ENCODE measurements at places on chromosomes 3 and 15. TPM values are rescaled to one million over a fixed set of nuclear protein-coding genes. Genes with fewer than 3 reads are reported as not detected.

Gene P2RY14
- total RNA-seq: not detected

DNA sequence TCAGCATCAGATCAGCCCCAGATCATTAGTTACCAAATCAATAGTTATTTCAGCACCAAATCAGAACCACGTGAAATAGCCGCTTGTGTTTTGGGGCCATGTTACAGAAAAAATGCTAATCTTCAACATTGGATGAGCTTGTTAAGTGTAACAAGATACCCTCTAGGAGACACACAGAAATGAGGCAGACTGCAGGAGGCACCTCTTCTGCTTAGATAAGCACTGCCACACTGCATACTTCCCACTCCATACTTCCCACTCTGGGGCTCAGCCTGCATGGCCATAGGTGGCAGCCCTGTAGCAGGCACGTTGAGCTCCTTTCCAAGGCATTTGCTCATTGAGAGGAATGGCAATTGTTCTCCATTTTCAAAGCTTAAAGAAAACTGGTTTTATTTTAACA lies 73.3 kb downstream of the CHCHD6 start:
- no peak overlapping the region for H3K4me3 ChIP-seq
- no peak overlapping the region for H3K27ac ChIP-seq
- no peaks in the 10 kb centered on the region for H3K27me3 ChIP-seq
- peaks cover 22% of the 10 kb centered on the region for H3K4me1 ChIP-seq

- no peak for DNase-seq
- H3K36me3 ChIP-seq: no peaks in the 10 kb centered on the region
- peaks cover 59% of the 10 kb centered on the region for H3K4me1 ChIP-seq
- no peak overlapping the region for H3K4me3 ChIP-seq
- H3K27me3 ChIP-seq: no peaks in the 10 kb centered on the region
Measured at GRCh38 chr3:54955941-54956340, 28.1 kb upstream of the LRTM1 start.

Gene EAF2
- total RNA-seq: 2.4 TPM

DNA sequence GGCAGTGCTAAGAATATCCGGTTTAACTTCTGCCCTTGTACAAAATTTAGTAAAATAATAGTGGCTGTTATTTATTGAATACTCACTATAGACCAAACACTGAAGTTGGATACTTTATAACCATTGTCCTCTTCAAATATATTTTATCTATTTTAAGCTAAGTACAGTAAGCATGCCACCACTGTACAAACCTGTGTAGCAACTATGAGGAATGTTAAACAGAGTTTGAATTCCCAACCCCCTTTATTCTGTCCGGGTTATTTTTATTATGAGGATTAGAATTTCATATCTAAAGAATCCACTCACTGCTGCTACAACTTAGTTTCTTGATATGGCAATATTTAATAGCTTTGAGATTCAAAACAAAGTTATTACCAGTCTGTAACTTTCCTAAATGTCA lies 203.5 kb upstream of the RBMS3 start:
- H3K4me3 ChIP-seq: no peak overlapping the region
- H3K27me3 ChIP-seq: no peaks in the 10 kb centered on the region
- H3K27ac ChIP-seq: no peak overlapping the region
- no peaks in the 10 kb centered on the region for H3K36me3 ChIP-seq
- DNase-seq: no peak

DNA sequence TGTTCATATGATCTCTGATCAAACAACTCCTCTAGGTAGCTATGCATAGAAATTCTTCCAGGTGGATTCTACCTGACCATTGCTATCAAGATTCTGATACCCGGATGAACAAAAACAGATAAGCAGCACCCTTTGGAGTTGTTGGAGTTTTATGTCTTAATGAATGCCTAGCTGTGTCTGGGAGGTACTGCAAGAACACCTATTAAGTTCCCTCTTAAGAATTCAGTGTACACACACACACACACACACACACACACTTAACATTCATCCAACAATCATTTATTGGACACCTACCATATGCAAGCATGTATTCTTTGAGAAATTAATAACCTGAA lies 58.1 kb upstream of the FNDC3B start:
- H3K36me3 ChIP-seq: no peaks in the 10 kb centered on the region
- peaks cover 4% of the 10 kb centered on the region for H3K4me1 ChIP-seq
- DNase-seq: no peak
- no peaks in the 10 kb centered on the region for H3K27me3 ChIP-seq
- H3K4me3 ChIP-seq: no peak overlapping the region

Gene PLOD2
- 97.1 TPM for total RNA-seq

- H3K27ac ChIP-seq: no peak overlapping the region
- peaks cover 14% of the 10 kb centered on the region for H3K4me1 ChIP-seq
- no peak for DNase-seq
- no peak overlapping the region for H3K4me3 ChIP-seq
Measured at GRCh38 chr3:46112984-46113383, 85.7 kb upstream of the XCR1 start.
